NCI-H1694 (cell line): ENCODE measurements at places on chromosomes 16 and 17.

- DNase-seq = no peak
Measured at GRCh38 chr16:81586977-81587625, 142.5 kb downstream of the CMIP start.

DNA sequence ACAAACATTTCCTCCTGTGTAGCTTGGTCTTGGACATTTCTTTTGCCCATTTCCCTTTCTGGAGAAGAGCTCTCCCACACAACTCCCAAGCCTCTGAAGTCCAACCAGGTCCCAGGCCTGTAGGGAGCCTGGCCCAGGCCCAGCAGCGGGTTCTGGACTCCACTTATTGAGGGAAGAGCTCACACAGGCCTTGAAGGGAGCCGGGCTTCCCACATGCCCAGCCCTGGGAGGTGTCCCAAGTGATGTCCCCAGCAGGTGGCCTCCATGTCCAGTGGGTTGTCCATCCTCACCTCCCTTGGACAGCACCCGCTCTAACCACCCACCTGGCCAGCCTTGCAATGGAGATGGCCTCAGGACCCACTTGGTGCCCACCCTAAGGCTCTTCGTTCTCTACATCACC, 5.9 kb upstream of the EPX start:
- DNase-seq = no peak

DNA sequence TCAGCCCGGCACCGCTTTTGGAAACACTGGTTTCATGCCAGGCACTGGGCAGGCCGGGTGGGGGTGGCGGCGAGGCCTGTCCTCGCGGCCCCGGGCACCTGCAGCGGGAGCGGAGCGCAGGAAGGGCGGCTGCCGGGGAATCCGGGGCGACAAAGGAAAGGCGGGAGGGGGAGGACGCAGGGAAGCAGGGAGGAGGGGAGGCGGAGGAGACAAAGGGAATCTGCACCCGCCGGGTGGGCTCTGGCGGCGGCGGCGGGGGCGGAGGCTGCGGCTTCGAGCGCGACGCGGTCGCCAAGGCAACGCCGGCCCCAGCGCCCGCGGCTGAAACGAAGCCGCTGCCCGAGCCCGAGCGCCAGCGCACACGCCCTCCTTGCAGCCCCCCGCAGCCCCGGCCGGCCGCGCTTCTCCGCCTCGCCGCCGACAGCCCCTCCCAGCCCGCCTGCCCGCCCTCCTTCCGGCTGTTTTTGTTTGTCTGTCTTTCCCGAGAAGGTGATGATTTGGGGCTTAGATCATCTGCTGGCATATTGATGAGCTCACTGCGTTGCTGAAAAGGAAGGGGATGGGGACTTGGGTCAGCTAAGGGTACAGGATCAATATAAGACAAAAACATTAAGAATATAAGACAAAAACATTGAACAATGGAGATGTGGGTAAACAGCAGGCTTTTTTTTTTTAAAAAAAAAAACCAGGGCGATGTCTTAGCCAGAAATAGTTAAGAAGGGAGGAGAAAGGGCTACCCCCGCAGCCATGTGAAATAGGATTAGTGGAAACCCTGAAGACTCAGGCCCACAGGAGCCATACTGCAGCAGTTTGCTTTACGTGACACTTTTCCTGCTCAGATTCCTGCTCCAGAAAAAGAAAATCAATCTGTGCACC, 32.7 kb downstream of the CDK5R1 start:
- peak; percentile 33 for DNase-seq

DNA sequence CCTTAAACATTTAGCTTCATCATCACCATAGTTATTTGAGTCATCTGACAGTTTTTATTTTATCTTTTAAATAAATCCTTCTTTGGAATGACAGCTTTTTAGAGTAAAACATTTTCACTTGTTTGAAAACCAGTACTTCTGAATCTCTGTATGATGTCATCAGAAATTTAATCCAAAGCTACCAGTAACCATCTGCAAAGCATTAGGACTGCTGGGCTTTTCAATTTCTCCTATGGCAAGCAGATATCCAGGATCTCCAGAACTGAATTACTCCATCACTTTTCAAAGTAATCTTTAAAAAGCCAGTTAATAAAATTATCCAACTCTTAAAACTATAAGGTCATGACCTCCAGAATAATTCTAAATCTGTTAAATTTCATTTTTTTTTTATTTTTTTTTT, 51.5 kb downstream of the CHCT1 start:
- DNase-seq = no peak

- DNase-seq = no peak
Measured at GRCh38 chr17:52419229-52419641, 260.7 kb upstream of the CA10 start.

- no peak for DNase-seq
Measured at GRCh38 chr17:35991075-35991474, 4.5 kb upstream of the CCL14 start.

GRCh38 chr17:46025510-46026165, 26.6 kb downstream of the STH start:
- peak; percentile 47 for DNase-seq

DNA sequence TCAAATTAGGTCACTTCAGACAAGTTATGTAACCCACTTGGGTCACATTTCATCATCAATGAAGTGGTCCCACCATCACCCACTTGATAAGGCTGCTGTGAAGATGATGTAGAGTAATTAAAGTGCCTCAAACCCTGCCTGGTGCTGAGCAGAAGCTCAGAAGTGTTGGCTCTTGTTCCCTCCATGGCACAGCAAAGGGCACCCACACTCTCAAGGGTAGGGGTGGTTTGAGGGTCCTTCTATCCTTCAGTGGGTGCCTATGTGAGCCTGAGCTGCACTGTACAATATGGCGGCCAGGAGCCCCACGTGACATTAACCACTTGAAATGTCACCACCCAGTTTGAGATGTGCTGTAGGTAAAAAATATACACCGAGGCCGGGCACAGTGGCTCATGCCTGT, 71.5 kb downstream of the CYTH1 start:
- DNase-seq = no peak

DNA sequence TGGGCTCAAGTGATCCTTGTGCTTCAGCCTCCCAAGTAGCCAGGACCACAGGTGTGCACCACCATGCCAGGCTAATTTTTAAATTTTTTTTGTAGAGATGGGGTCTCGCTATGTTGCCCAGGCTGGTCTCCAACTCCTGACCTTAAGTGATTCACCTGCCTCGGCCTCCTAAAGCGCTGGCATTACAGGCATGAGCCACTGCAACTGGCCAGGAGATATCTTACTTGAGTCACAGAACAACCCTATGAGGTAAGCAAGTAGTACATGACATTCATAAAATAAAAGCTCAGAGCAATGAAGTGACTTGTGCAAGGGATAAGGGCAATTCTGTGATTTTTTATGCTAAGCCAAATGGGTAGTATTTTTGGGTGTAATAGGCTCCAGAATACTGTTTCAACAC, 57.3 kb downstream of the CDC27 start:
- DNase-seq = no peak

GRCh38 chr17:79888009-79888540, 48.8 kb upstream of the CBX4 start:
- no peak for DNase-seq

- DNase-seq = no peak
Measured at GRCh38 chr16:57906382-57907316, 64.3 kb downstream of the CNGB1 start.

DNA sequence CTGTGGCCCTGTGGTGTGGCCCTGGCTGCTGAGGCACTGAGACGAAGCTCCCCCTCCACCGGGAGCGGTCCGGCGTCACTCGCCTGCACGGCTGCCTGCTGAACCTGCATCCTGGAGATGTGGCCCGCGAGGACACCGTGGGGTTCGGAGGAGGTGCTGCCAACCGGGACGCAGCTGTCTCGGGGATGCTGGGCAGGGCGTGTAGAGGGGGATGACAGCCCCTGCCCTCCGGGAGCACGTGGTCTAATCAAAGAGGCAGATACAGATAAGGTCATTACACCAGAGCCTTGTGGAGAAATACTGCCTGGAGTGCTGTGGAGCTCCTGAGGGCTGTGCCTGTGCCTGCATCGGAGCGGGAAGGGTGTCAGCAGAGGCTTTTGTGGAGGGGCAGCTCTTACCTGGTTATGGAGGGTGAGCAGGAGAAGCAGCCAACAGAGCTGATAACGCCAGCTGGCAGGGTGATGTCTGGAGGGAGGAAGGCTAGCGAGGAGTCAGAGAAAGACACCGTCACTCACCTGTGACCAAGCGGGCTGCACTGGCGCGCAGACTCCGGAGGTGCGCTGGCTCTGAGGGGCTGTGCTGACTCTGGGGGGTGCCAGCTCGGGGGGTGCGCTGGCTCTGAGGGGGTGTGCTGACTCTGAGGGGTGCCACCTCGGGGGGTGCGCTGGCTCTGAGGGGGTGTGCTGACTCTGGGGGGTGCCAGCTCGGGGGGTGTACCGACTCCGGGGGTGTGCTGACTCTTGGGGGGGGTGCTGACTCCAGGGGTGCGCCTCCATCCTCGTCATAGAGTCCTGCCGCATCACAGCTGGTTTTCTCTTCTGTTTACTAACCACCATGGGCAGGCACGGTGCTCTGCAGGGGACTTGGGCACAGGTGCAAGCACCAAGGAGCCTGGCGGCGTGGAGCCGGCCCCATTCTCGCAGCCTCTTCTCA, 104.7 kb upstream of the CHMP6 start:
- DNase-seq = no peak

DNA sequence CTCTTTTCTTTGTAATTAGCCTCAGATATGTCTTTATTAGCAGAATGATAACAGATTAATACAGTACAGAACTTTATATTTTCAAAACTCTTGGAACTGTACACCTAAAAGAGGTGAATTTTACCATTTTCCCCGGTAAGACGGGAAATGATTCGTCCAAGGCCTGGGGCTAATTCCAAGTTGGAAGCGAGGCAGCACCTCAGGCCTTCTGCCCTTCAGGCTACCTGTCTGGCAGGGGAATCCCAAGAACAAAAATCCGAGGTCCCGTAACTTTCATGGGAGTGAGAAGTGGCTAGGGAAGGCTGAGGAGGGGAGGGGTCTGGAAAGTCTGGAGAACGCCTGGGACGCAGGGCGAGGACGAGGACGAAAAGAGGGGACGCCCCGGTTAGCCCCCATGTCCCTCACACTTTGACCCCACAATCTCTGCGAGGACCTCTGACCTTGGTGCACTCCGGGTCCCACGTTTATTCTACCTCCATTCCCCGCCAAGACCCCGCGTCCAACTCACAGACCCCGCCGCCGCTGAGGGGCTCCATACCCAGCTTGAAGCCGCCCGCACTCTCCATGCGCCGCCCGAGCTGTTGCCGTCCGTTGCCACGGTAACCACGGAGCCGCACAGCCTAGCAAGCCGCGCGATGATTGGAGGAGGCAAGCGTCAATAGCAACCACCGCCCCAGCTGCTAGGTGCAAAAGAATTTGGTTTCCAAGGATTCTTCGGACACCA, at the start of gene HYDIN:
TSS of gene HYDIN (minus strand) at position 601 of the 724 bp plus-strand sequence. CDS start 43,827 bp downstream, outside the sequence.
- peak; percentile 18 for DNase-seq

GRCh38 chr17:62075308-62075815, 10.3 kb upstream of the MED13 start:
- no peak for DNase-seq

GRCh38 chr17:74325376-74325742, 667 bp upstream of the KIF19 start:
- no peak for DNase-seq

GRCh38 chr17:81664051-81664470, 2.3 kb downstream of the OXLD1 start:
- no peak for DNase-seq

- DNase-seq = no peak
Measured at GRCh38 chr17:80122026-80122575, 20.7 kb downstream of the GAA start.

GRCh38 chr17:79732804-79733691, 2.3 kb downstream of the ENPP7 start:
- DNase-seq = no peak

- no peak for DNase-seq
Measured at GRCh38 chr17:80260791-80261158, at the start of gene RNF213. RNF213 (plus strand) TSS chr17:80260852; CDS start chr17:80263682, 2,830 bp downstream.

DNA sequence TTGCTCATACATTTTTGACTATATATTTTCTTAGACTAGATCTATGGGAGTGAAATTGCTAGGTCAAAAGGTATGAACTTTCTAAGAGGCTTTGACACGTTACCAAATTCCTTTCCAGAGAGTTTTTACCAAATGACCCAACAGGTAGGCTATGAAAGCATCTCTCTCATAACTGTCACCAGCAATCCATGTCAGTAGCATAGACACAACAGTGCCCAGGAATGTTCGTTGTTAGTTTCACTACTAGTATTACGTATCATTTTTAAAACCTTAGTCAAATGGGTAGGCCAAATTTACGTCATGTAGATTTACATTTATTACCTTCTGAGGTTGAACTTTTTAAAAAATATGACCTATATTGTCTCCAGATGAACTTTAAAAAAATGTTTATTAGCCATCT, 66.8 kb downstream of the MARCHF10 start:
- no peak for DNase-seq

GRCh38 chr16:85710732-85711131, 22.0 kb upstream of the GINS2 start:
- no peak for DNase-seq

GRCh38 chr16:79316004-79316458, 284.5 kb downstream of the MAF start:
- DNase-seq = no peak

- DNase-seq = no peak
Measured at GRCh38 chr17:48444516-48445247, 14.7 kb upstream of the SKAP1 start.

DNA sequence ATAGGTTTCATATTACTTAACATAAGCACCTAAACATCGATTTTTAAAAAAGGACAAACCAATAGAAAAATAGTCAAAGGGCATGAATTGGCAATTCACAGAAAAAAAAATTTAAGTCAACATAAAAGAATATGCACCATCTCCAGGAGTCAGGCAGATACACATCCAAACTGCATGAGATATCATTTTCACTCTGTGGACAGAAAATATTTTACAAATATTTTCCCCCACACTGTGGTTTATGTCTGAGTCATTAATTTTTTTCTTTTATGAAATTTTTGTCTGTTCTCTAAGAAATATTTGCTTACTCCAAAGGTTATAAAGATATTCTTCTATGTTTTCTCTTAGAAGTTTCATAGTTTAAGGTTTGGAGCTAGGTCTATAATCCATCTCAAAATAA, 74.4 kb upstream of the DNAH17 start:
- DNase-seq = no peak

GRCh38 chr17:59423137-59423724, 91.8 kb downstream of the YPEL2 start:
- no peak for DNase-seq

GRCh38 chr16:47096297-47096696, 47.4 kb downstream of the NETO2 start:
- no peak for DNase-seq

DNA sequence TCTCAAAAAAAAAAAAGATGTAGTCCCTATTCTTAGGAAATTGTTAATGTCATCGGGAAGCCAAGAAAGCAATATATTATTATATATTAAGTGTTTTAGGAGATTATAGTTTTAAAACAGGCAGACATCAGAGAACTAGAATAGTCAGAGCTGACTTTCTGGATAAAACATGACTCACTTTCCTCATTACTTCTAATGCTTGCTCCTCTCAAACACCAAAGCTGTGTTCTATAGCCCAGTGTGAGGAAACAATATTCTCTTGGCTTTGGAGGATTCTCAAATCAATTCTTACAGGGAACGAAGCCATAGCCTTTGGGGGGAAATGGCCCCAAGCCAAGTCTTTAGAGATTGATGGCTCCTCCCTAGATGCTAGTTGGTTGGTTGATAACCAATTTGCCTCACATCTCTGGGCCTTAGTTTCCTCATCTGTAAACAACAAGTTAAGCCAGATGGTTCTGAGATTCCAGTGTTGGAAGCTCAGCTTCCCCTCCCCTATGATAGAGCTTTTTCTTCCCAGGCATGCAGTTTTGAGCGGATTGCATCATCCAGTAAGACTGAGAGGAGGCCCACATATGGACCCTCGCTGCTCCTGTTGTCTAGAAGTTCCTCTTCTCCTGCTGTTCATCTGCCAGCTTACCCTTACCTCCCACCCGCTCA, 12.4 kb downstream of the NMT1 start:
- DNase-seq = peak; percentile 8
